Activated naive CD8-positive, alpha-beta T cell treated with anti-CD3 and anti-CD28 coated beads for 36 hours (primary cell): ENCODE measurements at places on chromosomes 3 and 15.

DNA sequence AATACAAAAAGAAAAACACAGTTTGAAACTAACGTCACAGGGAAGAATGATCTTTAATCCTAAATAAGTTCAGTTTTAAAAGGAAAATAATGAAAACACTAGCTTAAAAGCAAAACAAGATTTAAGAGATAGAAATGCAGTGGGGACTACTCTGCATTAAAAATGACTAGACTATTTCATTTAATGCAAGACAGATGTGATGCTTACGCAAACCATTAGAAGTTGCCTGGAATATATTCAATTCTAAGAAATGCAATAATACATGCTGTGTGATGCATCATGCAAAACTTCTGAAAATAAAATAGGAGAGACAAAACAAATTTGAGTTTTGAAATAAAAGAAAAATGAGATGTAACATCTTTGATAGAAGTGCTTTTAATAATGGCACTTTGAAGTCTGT, 97.6 kb upstream of the STRIT1 start:
- DNase-seq = no peak

GRCh38 chr3:135837977-135838631, 127.4 kb upstream of the PPP2R3A start:
- no peak for DNase-seq

DNA sequence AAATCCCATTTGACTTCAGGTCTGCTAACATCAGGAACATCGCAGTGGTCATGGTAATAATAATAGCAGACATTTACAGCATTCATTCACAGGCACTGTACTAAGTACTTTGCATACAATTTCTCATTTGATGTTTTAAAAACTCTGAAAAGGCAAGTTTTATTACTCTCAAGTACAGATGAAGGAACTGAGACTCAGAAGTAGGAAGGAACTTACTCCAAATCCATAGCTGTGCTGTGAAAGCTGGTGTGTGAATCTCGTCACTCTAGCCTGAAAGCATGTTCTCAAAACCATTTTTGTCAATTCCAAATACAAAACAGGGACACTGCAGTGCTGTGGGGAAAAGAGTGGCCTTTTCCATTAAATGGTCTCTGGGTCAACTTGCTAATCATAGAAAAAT, 179.9 kb downstream of the FAM43A start:
- no peak for DNase-seq

DNA sequence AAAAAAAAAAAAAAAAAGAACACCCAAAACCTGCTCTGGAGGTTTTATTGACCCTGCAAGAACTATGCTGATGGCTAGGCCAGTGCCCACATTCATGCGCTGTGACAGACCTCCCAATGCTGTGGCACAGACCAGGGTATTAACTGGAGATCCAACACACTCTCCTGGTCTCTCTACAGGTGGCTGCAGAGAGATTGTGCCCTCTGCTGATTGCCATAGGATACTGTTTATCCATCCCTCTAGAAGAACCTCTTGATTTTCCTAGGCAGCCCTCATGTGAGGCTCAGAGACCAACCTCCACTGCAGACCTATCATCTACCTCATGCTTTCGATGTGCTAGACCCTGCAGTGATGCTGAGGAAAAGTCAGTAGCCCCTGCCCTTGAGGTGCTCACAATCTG, 125.5 kb upstream of the TRIM42 start:
- DNase-seq = no peak

GRCh38 chr3:36964331-36964730, 19.5 kb upstream of the TRANK1 start:
- DNase-seq = no peak

- no peak for DNase-seq
Measured at GRCh38 chr15:49247556-49248110, 77.6 kb downstream of the GALK2 start.

DNA sequence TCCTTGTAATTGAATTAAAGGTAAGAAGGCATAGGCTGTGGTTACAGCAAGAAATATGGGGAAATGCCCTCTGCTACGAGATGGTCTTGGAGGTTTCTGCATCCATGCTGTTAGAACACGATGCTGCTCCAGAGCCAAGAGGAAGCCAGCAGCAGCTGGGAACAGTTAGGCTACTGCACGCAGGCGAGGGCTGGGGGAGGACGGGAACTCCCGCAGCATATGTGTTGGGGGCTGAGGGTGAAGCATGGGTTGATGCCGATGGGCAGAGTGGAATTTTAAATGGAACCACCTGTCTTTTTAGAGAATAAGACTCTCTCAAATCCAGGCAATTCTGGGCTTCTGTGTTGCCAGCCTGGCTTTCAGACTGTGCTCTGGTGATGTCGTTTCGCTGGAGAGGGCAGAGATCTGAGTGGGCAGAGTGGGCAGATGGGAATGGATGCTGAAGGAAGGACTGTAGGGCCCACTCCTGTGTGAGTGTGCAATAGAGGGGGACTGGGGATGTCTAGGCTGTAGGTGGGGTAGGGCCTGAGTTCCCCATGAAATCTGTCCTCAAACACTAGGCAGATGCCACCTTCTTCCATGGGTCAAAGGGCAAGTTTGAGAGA, 417.0 kb upstream of the TPM1 start:
- DNase-seq = no peak

- DNase-seq = peak; percentile 26
Measured at GRCh38 chr3:138082992-138083386, 32.4 kb downstream of the DZIP1L start.

- DNase-seq = no peak
Measured at GRCh38 chr3:129745253-129745652, 138.8 kb upstream of the PLXND1 start.

GRCh38 chr3:46380471-46381221, 9.9 kb downstream of the CCR5 start:
- no peak for DNase-seq

DNA sequence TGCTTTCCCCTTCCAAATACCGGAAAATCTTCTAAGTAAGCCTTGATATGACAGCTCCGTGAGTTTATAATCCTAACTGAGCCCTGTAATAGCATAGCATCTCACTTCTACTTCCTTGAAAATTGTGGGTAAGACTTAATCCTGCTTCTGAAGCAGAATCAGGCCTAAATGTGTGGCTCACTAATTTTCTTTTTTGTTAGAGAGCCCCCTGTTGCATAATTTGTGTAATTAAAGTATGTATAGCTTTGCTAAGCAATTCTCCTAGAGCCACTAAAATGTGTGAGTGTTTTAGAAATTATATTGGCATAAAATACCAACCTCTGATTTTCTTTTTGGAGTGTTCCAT, 304.4 kb downstream of the FGF12 start:
- no peak for DNase-seq

DNA sequence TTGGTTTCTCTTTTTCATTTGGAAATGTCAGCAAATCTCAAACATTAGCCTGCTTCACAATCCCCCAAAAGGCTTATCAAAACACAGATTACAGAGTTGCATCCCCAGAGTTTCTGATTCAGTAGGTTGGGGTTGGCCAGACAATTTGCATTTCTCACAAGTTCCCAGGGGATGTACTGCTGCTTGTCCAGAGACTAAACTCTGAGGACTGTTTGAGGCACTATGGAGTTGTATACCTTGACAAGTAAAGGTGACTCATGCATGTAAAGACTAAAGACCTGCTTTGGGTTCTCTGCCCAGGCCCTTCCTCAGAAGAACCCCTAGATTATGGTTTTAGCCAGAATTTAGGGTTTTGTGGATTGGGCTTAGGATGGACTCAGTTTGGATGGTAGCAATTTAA, 151.1 kb upstream of the ARHGEF26 start:
- DNase-seq = no peak

GRCh38 chr3:168212664-168213285, 117.1 kb upstream of the GOLIM4 start:
- DNase-seq = no peak

DNA sequence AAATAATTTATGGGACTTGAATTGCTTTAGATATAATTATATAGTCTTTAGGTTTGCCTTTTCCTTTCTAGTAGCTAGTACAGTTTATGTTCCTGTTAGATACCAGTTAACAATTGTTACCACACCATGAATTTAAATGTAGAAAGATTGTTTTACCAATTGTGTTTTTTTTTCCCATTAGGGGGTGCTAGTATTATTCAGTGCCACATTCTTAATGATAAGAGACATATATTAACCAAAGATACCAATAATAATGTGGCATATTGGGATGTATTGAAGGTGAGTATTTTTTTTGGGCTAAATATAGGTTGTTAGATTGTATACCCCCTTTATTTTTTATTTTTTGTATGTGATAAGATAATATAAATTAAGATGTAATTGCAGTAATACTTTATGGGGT, 27.7 kb downstream of the WDR48 start:
- no peak for DNase-seq

GRCh38 chr15:34132881-34133280, 31.0 kb downstream of the PGBD4 start:
- no peak for DNase-seq

DNA sequence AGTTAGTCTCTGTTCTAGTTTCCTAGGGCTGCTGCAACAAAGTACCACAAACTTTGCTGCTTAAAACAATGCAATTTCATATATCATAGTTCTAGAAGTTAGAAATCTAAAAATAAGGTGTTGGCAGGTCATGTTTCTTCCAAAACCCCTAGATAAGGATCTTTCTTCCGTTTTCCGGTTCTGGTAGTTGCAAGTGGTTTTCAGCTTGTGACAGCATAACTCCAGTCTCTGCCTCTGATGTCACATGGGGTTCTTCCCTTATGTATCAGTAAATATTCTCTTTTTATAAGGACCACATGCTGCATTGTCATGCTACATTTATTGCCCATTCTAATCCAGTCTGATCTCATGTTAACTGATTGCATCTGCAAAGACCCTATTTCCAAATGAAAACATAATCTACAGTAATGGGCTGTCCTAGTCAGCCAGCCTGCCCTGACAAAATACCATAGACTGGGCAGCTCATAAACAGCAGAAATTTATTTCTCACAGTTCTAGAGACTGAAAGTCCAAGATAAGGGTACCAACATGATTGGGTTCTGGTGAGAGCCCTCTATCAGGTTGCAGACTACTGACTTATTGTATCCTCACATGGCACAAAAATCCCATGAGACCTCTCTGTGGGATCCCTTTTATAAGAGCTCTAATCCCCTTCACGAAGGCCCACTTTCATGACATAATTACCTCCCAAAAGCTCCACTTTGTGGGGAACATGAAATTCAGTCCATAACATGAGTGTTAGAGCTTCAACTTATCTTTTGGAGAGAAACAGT, 642.0 kb upstream of the NAALADL2 start:
- no peak for DNase-seq

GRCh38 chr3:80771085-80771484, 990.4 kb downstream of the GBE1 start:
- DNase-seq = no peak

DNA sequence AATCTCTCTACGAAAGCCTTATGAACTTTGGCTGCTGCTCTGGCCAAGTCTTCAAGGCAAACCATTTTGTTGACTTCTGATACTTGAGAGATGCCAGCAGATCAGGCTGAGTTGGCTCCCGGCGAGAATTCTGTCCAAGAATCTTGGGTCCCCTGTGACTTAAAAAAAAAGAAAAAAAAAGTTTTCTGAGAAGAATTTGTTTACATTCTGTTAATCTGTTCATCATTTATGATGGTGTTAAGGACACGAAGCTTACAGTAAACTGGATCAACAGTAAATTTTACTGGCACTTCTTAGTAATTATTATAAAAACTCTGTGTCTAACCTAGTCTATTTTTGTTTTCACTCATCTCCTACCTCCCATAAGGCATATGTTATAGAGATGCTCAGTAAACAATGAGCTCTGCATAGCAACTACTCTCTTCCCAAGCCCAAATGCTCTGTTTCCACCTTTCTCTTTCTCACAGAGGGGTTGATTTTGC, 320.9 kb upstream of the RASGRP1 start:
- no peak for DNase-seq

GRCh38 chr3:176911579-176911978, 285.7 kb downstream of the TBL1XR1 start:
- no peak for DNase-seq

- DNase-seq = no peak
Measured at GRCh38 chr3:49826016-49826415, 12.3 kb upstream of the UBA7 start.

DNA sequence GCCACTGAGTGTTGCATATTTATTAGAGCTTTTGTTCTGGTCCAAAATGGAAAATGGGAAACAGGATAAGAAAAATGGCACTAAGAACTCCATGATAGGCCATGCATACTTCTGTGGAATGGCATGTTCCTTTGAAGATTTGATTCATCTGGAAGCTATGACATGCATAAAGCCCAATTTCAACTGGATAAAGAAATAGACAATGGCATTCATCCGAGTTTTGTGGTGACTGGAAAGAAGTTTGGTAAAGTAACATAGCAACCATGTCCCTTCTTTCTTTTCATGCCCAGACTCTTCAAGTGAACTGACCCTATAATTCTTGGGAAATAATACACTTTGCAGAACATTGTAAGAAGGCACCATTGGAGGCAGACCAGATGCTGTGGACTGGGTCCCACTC, 368.4 kb upstream of the IL12A start:
- DNase-seq = no peak

GRCh38 chr15:69070396-69070795, 55.9 kb downstream of the NOX5 start:
- DNase-seq = no peak

DNA sequence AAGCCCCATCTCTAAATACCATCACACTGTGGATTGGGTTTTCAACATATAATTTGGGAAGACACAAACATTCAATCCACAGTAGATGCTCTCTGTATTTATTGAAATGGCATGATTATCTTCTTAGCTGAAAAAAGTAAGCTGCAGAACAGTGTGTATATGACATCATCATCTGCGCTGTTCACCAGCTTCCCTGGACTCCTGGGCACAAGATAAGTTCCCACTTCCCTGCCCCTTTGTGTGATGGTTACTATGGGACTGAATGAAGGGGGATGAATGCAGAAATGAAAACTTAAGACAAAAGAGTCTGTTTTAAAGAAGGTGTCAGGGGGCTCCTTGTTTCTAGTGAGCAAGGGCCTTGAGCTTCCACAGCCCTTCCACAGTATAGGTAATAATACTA, 20.0 kb upstream of the GPD1L start:
- DNase-seq = no peak

GRCh38 chr3:134459562-134459961, 26.2 kb downstream of the ANAPC13 start:
- no peak for DNase-seq

- DNase-seq = no peak
Measured at GRCh38 chr15:90058308-90058707, 44.0 kb downstream of the IDH2 start.

- no peak for DNase-seq
Measured at GRCh38 chr3:171333784-171334464, 126.3 kb downstream of the TNIK start.
